ENCODE measurements at places on chromosomes 3 and 15.

GRCh38 chr3:35201211-35201610 lies 438.1 kb upstream of the ARPP21 start:
- no peak for DNase-seq

DNA sequence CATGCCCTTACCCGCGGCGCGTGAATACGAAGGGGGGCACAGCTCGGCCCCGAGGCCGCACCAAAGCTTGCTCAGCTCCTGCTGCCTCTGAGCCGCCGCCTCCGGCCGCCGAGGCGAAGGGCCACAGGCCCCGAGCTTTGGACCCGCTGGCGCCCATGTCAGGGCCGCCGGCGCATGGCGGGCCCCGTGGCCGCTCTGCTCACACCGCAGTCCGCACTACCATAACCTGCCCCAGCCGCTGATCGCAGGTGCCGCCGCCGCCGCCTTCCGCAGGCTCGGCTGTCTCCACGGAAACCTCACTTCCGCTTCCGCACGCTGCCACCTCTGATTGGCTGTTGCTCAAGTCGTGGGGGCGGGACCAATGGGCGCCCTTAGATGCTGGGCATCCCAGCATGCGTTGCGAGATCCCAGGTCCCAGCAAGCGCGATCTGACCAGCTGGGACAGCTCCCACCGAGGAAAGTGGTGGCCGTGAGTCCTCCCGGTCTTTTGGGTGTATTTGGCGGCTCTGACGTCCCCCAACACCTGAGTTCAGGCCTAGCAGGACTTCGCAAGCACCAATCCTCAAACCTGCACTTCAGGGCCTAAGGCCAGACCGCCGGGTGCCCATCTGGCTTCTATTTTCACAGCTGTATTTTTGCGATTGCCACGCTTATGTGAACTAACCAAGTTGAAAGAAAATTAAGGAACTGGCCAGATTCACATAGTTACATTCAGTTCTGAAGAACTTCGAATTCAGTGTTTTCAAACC lies at the start of gene TUSC2:
TUSC2 (minus strand) TSS at position 281 of the 749 bp plus-strand sequence; CDS start at position 157, 124 bp downstream.
- DNase-seq: peak; percentile 92

DNA sequence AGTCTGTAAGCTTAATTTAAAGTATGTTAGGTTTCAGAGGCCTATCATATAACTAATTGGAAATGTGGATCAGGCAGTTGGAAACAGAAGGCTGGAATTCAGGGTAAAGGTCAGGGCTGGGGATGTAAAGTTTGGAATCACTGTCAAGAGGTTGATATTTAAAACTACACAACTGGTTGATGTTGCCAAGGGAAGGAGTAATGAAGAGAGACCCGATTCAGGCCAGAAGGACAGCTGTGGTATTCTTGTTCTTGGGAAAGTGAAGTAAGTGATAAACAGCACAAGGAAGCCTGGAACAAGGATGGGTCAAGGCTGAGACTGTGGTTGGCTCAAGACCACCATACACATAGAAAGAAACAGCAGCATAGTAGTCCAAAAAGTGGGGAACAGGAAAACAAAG lies 654.2 kb downstream of the NTRK3 start:
- DNase-seq: no peak

DNA sequence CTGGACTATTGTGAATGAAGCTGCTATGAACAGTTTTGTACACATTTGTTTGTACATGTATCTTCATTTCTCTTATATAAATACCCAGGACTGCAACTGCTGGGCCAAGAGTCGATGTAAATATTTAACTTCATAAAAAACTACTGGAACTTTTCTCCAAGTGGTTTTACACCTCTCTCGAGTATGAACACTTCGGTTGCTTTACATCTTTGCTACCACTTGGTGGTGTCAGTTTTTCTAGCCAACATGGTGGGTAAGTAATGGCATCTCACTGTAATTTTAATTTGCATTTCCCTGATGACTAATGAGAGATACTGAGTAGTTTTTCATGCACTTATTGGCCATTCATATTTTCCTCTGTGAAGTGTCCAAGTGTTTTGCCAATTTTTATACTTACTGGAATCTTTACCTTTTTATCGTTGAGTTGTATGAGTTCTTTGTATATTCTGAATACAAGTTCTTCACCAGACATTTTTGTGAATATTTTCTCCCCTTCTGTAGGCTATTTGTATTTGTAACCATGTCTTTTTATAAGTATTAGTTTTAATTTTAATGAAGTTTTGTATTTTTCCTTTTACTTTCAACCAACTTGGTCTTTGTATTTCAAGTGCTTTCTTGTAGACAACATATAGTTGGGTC lies 44.4 kb downstream of the PCOLCE2 start:
- no peak for DNase-seq

DNA sequence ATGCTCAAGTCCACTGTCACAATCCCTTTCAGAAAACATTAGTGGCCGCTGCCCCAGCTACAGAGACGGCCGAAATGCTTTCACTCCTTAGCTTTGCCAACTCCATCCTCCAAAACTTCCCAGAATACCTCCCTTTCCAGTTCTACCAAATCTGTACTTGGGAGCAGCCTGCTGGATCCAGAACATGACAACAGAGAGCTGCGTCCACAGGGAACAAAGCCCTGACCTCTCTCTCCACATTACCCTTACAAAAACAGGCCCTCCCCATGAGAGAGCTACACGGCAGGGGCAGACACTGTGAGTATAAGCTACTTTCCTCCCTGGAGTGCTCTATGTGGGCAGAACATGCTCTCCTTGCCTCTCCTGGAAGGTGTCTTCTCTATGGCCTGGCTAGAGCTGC lies 6.3 kb downstream of the RBM15B start:
- DNase-seq: no peak

- no peak for DNase-seq
Measured at GRCh38 chr3:130414457-130414856, 69.0 kb downstream of the COL6A5 start.

GRCh38 chr15:49620199-49620598 lies 419 bp downstream of the FAM227B start:
- DNase-seq: no peak

Measured in effector memory CD8-positive, alpha-beta T cell (primary cell).